ENCODE measurements at places on chromosomes 7 and 10.

DNA sequence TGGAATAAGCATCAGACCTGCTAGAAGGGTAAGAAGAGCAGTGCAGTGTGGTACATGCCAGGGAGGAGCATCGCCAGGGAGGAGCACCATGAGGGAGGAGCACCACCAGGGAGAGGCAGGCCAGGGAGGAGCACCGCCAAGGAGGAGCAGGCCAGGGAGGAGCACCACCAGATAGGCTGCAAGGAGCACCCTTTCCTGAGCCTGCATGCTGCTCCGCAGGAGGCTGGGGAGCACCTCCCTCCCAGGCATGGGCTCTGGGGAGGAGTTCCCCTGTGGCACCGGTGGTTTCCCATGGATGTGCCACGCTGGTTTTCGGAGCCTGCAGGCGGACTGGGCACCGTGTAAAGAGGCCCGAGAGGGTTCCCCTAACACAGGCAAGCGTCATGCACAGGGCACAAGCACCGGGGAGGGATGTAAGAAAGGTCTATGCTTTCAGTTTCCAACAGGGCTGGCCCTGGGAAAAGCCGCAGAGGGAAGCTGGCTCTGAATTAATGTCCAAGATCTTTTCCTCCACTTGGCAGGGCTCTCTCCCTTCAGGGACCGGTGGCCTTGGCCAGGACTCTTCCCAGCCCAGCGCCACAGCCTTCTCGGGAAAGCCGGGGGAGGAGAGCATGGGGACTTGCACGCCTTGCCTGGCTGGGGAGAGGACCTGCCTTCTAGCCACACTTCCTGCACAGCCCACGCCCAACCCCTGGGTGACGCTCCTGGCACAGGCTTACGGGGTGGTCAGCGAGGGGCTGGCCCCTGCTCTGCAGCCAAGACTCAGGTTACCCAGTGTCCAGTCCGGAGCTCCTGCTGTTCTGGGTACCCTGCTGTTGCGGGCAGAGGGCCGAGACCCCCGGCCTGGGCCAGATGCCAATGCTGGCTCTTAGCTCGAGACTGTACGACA lies 11.5 kb upstream of the GPER1 start:
- no peak for DNase-seq

DNA sequence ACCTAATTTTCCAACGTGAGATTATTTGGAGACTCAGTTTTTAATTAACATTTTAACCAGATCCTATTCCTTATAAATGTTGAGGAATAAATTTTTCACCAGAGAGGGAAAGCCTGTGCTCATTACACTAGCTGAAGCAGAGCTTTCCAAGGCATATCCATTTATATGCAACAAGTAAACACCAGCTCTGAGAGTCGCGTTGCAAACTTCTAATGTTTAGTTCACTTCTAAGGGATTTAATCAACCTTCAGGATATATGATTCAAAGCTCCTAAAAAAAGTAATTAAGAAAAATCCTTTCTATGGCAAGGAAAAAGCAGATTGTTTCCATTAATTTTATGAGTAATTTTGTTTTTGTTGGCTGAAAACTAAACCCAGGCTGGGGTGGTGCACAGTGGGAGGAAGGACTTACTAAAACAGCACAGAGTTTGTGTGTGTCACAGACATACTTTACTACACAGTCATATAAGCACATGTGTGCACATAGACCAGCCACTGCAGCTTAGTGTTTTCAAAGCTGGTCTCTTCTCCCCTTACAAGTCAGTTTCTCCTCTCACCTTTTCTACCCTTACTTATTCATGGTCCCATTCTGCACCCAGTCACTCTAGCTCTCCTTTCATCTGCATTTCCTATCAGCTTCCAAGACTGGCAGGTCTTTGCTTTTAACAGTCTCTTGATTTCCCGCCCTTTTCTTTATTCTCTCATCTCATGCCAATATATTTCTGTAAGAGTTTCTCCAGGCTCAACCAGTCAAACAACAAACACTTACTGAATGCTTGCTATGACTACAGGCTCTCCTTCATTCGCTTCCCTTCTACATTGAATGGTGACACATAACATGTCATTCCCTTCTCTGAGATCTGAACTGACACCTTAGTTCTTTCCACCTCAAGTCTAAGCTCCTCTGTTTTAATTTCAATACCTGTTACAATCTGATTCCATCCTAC lies 81.1 kb upstream of the FZD1 start:
- peak; percentile 32 for DNase-seq

- peak; percentile 95 for DNase-seq
Measured at GRCh38 chr7:80335511-80336231, 176.2 kb downstream of the GNAT3 start.

DNA sequence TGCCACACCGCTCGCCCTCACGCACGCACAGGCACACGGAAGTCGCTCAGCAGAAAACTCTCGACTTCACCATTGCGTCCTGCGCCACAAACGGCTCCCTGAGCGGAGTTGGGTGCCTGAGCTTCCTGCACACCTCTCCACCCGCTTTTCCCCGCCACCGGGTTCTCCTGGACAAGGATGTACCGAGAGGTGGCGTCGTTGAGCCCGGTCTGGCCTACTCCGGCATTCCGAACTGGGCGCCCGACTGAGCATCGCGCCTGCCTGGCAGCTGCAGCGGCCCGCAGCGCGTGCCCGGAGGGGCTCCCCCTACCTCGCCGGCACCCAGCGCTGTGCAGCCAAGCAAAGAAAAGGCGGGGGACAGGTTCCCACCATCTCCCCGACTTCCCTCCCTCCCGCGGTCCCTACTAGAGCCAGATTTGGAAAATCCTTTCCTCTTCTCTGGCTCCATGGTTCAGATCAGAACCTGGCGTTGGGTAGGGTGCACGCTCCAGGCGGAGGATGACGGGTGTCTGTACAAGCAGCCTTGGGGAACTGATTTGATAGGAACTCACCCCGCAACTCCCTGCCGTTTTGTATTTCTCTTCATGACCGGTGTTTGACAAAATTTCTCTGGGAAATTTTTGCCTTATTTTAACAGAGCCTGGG lies 1.7 kb downstream of the SORCS3 start:
- DNase-seq: peak; percentile 10

DNA sequence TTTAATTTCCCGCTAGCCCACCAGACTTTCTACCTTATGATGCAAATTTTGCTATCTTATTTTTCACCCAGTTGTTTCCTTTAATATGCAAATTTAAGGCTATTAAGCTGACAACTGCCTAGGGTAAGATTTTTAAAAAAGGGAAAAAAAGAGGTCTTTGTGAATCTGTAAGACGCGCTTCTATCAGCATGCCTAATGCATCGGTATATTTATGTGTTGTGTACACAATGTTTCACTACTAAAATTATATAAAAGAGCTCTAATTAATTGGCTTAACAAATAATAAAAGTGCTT lies 386.6 kb downstream of the KIF20B start:
- no peak for DNase-seq

GRCh38 chr10:72800741-72801092 lies 92.8 kb upstream of the OIT3 start:
- DNase-seq: no peak

GRCh38 chr10:13733071-13733470 lies 146.3 kb downstream of the PRPF18 start:
- DNase-seq: no peak

- DNase-seq: no peak
Measured at GRCh38 chr10:2953495-2953894, 113.9 kb upstream of the PFKP start.
